ENCODE measurements at places on chromosomes 11 and 22. TPM values are rescaled to one million over a fixed set of nuclear protein-coding genes. Genes with fewer than 3 reads are reported as not detected.

RAG1 gene
- polyA plus RNA-seq = 0.52 TPM

TTC28 gene
- polyA plus RNA-seq = not detected

PLEKHB1 gene
- 10.6 TPM for polyA plus RNA-seq

KRTAP5-7 gene
- polyA plus RNA-seq = not detected

DNA sequence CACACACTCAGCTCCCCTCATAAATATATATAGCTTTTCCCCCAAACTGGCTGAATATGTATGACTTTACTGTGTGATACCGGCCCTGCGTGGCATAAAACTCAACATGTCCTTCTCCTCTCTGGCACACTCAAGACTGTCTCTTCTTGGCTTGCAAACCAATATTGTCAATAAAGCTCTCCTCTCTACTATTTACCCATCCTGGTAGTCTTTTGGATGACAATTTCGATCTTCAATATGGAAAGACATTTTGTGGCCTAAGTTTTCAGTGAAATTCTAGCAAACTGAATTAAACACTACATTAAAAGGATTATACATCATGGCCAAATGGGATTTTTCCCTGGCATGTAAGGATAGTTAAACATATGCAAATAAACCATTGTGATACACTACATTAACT lies 1255.9 kb downstream of the JRKL start:
- H3K4me3 ChIP-seq = no peak overlapping the region
- no peak overlapping the region for H3K27ac ChIP-seq
- H3K4me1 ChIP-seq = no peaks in the 10 kb centered on the region
- no peak for DNase-seq
- no peaks in the 10 kb centered on the region for H3K27me3 ChIP-seq

DNA sequence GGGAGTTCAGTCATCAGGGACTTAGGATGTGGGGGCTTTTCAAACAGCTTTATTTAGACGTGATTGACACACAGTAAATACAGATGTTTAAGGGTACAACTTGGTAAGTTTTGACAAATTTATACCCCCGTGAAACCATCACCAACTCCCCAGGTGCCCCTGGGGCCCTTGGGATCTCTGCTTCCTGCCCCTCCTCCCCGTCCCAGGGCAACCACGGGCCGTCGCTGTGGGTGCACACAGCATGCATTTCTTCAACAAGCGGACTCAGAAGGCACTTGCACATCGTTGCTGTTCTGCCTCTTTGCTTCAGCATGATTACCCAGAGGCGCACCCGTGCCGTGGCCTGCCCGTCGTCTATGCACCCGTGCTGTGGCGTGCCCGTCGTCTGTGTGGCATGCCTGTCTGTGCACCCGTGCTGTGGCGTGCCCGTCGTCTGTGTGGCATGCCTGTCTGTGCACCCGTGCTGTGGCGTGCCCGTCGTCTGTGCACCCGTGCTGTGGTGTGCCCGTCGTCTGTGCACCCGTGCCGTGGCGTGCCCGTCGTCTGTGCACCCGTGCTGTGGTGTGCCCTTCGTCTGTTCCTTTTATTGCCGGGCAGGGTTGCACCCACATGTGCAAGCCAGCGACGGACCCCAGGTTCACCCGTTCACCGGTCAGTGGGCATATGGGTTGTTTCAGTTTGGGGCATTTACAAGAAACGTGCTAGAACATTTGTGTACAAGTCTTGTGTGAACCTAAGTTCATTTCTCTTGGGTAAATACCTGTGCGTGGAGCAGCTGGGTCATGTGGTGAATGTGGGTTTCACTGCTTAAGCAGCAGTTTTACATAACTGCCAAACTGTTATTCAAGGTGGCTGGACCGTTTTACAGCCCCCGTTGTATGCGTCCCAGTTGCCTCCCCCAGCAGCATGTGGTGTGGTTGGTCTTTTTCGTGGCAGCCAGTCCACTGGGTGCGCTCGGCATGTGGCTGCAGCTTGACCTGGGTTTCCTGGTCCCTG lies 8.3 kb downstream of the CD81 start:
- no peaks in the 10 kb centered on the region for H3K36me3 ChIP-seq
- H3K4me3 ChIP-seq = peak overlapping the region; percentile 81
- H3K27ac ChIP-seq = peak overlapping the region; percentile 96
- H3K27me3 ChIP-seq = peaks cover 23% of the 10 kb centered on the region
- peak; percentile 44 for DNase-seq

- peaks cover 4% of the 10 kb centered on the region for H3K27me3 ChIP-seq
- no peak overlapping the region for H3K4me3 ChIP-seq
- H3K4me1 ChIP-seq = no peaks in the 10 kb centered on the region
- no peaks in the 10 kb centered on the region for H3K36me3 ChIP-seq
- H3K27ac ChIP-seq = no peak overlapping the region
Observed at GRCh38 chr11:4522752-4523151, 22.2 kb upstream of the OR52M1 start.

DNA sequence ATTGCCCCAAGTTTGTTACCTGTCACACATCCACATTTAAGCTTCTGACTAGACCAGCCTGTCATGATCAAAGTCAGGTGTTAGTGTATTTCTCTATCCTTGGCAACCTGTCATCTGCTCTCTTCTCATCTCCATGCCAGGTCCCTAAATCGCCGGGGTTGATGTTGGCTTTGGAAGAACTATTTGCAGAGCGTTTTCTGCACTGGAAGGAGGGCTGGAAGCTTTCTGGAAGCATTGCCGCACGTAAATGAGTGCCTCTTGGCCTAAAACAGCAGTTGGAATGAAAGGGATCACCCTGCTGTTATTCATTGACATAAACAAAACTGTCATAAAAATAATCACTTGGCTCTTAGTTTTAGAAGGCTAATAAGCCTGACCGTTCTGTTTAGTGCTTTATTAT lies 1.4 kb downstream of the TTC12 start:
- H3K4me1 ChIP-seq = peaks cover 22% of the 10 kb centered on the region
- H3K4me3 ChIP-seq = peak overlapping the region; percentile 84
- H3K27me3 ChIP-seq = no peaks in the 10 kb centered on the region
- peaks cover 13% of the 10 kb centered on the region for H3K36me3 ChIP-seq
- no peak for DNase-seq
